Activated effector memory CD4-positive, alpha-beta T cell treated with Interleukin-2 at 50 U/mL for 16 hours (primary cell): ENCODE measurements at places on chromosomes 2 and 18.

DNA sequence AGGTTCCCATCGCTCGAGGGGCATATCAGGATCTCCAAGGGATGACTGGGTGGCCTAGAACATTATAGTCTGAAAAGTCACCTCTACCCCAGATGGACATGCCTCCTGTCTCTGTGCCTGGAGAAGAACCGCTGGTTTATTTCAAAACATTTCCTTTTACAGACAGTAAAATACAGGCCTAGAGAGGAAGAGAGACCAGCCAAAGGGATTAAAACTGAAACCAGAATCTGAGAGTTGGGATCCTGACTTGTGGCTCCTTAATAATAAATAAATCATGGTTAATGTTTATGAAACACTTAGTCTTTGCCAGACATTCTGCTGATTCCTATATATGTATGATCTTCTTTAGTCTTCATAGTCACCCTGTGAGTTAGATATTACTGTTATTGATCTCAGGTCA lies 153.7 kb downstream of the DDX1 start:
- DNase-seq, result no peak

DNA sequence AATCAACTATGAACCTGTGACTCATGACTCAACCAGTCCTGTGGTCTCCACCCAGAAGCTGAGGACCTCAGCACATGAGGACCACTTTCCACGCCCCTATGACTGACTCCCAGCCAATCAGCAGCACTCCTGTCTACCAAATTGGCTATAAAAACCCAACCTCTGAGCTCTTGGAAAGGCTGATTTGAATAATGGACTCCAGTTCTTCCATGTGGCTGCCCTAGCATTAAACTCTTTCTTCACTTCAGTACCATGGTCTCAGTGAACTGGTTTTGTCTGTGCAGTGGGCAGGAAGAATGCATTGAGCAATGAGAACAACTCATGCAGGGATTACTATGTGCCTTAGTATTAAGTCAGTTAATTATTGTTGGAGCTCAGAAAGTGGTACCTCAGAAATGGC lies 78.3 kb downstream of the CMPK2 start:
- no peak for DNase-seq

- no peak for DNase-seq
These were observed 266.2 kb downstream of the ASXL3 start for GRCh38 chr18:33844232-33844631.

GRCh38 chr18:63303547-63303946 lies 16.0 kb downstream of the BCL2 start:
- no peak for DNase-seq

DNA sequence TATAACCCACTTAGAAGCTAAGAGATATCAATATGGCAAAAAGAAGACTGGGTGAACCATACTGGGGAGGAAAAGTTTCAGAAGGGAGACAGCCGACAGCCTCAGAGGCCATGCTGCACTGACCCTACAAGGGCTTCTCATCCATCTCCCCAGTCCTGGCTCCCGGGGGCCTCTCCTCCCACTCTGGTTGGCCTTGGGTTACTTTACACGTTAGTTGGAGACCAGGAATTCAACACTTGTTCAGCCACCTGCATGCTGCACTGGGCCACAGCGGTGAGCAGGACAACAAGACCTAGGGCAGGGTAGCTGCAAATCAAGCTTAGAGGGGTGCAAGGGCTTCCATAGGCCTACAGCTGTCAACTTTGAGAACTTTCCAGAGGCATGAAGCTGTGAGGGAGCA lies 28.6 kb upstream of the IL1R2 start:
- no peak for DNase-seq

DNA sequence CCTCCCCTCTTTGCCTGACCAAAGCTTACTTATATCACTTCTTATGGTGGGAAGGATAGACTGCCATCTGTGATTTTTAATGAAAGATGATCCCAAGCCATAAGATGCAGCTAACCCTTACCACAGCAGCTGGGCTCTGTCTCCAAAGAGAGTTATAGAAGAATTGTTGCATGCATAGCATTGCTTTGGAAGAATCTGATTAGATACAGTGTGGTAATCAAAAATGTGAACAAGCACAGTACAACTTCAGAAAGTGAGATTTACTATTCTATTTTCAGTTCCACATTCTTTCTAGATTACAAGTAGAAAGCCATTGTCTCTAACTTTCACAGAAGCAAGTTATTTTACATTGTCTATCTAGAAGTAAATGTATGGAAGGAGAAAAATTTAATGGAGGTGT lies 129.0 kb upstream of the ACVR2A start:
- no peak for DNase-seq

- DNase-seq, result no peak
These were observed 203.5 kb upstream of the NABP1 start for GRCh38 chr2:191474464-191474863.

- no peak for DNase-seq
These were observed 856.4 kb downstream of the RNF144A start for GRCh38 chr2:7773362-7774360.
